Suppressor macrophage treated with lipopolysaccharide for 4 hours (primary cell): ENCODE measurements at places on chromosomes 16 and 17.

GRCh38 chr16:9843424-9844018, 338.7 kb downstream of the GRIN2A start:
- no peak for DNase-seq

DNA sequence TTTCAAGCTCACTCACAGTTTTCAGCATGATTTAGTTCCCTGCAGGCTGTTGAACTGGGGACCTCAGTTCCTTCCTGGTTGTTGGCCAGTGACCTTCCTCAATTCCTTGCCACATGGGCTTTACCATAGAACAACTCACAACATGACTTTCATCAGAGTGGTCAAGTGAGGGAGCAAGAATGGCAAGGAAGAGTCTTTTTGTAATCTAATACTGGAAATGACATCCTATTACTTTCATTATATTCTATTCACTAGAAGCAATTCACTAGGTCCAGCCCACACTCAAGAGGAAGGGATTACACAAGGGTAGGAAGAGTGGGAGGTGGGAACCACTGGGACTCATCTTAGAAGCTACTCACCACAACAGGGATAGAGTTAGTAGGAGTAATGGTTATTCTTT, 57.6 kb downstream of the SYT17 start:
- peak; percentile 82 for DNase-seq

GRCh38 chr17:82887255-82888164, 47.7 kb upstream of the ZNF750 start:
- DNase-seq, result peak; percentile 33

DNA sequence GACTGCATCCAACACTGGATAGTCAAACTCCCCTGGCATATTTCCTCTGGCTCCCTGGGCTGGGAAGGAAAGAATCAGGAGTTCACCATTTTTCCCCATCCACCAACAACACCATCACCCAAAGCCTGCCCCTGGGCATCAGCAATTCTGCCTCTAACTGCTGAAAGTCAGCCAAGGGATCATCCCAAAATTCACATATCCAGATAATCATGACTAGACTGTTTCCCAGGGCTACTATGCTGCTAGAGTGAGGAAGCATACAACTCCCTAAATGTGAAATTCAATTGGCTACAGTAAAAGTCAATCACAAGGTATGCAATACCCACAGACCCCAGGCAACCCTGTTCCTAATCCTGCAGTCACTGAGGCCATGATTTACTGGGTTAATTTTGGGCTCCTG, 230.6 kb downstream of the C16orf95 start:
- DNase-seq, result no peak

- no peak for DNase-seq
These were observed 591.7 kb downstream of the MAF start for GRCh38 chr16:79008869-79009179.

- DNase-seq, result no peak
These were observed 8.7 kb downstream of the MMP15 start for GRCh38 chr16:58034128-58034685.

DNA sequence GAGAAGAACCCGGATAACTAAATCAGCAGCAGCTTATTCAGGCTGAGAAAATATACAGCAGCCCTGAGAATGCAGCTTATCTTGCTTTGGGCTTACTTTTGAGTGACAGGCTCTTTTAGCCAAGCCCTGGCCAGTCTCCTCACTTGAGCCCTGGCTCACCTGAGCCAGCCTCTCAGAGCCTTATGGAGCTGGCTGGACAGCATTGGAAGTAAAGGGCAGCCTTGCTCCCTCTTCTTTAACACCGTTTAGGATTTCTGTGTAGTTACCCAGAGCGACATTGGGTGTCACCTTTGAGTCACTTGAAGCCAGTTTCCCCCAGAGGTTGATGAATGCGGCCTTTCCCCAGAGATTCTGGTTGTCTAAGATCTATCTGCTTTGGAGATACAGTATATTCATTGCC, 7.7 kb upstream of the NPIPB2 start:
- DNase-seq, result peak; percentile 53

GRCh38 chr17:44952946-44953475, 5.4 kb upstream of the KIF18B start:
- DNase-seq, result no peak

DNA sequence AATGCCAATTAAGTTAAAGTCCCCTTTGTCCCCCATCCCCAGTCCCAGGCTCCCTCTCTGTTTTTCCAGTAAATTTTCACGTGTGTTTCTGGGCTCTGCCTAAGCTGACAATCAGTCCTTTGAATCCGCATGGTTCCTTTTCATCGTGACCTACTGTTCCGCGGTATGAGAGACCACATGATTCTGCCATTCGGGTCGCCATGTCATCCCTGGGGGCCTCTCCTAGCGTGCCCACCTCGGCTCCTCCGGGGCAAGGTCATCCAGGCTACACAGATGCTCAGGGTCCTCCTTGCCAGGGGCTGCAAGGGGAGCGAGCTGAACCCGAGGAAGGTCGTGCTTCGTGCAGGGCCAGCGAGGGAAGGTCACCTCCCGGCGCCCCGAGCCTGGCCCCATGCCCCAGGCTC, 157.6 kb downstream of the RAB11FIP4 start:
- DNase-seq, result no peak

- DNase-seq, result no peak
These were observed 24.9 kb downstream of the HYDIN start for GRCh38 chr16:71205482-71206131.

DNA sequence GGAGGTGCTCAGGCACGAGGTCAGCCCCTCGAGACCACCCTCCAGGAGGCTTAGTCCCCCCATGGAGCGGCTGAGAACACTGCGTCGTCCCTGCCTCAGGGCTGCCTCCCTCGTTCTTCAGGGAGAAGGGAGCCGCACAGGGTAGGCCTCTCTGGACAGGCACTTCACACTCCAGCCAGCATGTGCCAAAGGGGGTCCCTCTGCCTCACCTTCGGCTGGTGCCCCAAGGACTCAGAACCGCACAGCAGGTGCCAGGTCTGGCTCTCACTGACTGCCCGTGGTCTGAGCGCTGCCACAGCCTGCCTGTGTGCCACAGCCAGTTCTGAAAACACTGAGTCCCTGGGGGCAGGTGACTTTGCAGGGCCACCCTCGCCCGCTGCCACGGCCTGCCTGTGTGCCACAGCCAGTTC, 7.1 kb downstream of the P2RX5 start:
- no peak for DNase-seq

GRCh38 chr17:3915995-3916696, at the start of gene P2RX1:
Gene P2RX1, minus strand, starts transcription at chr17:3916465. Its CDS starts 240 bp downstream, at chr17:3916225.
- DNase-seq, result peak; percentile 59

- DNase-seq, result no peak
These were observed 15.4 kb upstream of the HOXB9 start for GRCh38 chr17:48641541-48642058.

DNA sequence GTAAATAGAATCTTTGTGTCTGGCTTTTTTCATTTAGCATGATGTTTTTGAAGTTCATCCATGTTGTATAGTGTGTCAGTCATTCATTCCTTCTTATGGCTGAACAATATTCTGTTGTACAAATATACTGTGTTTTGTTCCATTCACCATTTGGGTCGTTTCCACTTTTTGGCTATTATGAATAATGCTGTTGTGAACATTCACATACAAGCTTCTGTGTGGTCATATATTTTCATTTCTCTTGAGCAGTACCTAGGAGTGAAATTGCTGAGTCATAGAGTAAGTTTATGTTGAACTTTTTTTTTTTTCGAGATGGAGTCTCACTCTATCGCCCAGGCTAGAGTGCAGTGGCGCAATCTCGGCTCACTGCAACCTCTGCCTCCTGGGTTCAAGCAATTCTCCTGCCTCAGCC, 32.3 kb upstream of the TAOK1 start:
- peak; percentile 21 for DNase-seq

DNA sequence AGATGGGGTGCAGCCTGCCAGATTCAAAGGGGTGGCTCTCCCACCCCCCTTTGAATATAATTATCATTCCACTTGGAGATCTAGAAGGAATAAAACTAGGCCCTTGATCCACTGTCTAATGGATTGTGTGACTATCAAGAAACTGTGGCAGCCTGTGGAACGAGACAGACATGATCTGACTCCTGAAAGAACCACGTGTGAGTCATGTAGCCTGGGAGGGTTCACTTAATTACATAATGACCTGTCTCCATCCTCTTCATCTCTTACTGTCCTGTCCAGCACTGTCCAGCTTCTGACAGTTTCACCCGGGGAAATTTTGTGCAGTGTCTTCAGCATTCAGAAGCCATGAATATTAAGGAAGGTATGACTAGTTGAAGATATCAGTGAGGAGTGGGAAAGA, 43.3 kb upstream of the CDH13 start:
- no peak for DNase-seq

DNA sequence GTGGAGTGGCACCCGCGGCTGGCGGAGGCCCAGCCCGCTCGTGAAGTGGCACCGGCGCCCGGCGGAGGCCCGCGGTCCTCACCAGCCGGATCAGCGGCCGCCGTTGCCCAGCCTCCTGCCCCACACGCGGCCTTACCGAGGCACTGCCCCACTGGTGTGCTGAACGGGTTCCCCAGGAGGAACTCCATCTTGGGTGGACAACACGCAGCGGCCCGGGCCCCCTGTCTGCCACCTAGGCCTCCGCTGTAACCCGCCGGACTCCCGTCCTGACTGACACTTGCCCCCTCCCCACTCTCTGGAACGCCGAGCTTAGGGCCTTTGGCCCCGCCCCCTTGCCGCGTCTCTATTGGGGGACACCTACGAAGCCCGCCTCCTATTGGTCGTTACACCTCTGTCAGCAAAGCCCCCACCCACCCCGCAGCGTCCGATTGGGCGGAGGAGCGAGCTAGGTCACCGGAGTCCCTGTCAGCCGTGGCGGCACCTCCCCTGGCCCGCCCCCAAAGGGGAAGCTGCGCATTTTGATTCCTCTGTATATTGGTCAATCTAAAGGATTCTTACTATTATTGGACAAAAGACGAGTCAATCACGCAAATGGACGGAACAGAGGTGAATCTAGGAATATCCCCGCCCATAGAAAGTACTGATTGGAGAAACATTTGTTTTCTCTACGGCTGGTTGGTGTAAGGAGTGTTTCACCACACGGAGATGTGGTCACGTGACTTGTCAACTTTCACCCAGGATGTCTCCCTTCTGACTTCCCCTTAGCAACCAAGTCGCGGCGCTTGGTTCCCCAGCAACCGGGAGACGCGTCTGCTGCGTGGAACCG, at the start of the genes DRC3 and TOM1L2:
Gene DRC3 (plus strand): TSS at position 737 of the 826 bp plus-strand sequence. CDS start 4,737 bp downstream, outside the sequence.
Gene TOM1L2 (minus strand): TSS at position 275 of the 826 bp plus-strand sequence. CDS start 87 bp downstream, at position 188.
- DNase-seq, result peak; percentile 100

DNA sequence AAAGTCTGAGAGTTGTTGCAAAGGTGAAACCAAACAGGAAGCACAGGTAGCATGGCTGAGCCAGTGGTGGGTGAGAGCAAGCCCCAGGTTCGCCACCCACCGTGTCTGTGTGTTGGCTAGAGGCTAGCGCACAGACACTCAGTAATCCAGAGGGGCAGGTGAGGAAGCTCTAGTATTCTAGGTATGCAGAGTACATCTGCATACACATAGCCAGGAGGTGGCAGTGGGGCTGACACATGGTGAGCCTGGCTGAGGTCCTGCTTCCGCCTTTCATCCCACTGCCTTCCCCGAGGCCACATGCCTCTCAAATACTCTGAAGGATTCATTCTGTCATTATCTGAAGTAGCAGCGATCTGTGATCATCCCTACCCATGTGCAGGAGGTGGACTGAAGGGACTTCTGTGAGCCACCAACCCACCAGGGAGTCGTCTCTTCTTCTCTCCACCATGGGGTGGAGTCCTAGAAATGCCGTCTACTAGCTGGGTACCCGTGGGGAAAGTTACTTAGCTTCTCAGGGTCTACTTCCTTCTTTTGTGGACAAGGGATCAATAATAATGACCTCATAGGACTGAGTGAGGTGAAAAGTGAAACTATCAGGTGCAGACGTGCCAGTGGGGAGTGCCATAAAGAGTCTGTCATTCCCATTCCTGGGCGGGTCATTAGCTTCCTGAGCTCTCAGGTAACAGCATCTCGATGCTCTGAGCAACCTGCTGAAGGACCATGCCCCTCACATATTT, 36.0 kb upstream of the ICAM2 start:
- DNase-seq, result no peak

DNA sequence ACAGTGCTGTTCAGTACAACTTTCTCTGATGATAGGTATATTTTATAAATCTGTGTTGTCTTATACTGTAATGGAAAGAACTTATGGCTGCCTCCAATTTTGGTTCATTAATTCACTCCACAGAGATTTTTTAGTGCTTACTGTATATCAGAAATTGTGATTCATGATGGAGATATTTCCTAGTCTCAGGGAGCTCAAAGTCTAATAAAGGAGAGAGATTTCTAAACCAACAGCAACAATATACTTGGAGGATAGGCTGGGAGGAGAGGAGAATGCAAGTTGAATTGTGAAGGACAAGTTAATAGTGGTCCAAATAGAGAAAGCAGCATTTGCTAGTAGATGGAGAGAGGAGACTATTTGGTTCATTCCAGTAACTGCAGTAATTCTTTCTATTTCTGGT, 63.5 kb downstream of the TANC2 start:
- no peak for DNase-seq

GRCh38 chr17:83106056-83106588, 26.7 kb downstream of the METRNL start:
- no peak for DNase-seq

DNA sequence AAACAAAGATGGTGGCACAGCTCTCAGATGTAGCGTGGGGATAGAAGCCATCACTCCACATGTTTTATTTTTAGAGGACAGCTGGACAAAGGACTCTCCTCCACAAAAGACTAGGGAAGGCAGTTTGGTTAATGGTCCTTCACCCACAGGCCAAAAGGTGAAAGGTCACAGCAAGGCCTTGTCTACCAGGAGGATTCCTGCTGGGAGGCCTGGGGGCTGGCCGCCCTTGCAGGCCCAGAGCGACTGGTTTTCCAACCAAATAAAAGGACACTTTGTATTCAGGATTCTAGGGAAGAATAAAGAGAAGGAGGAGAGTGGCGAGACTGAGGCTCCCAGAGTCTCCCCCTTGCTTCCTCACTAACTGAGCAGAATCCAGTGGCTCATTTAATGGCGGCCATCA, 94.3 kb downstream of the AXIN2 start:
- no peak for DNase-seq

- DNase-seq, result no peak
These were observed 429.0 kb downstream of the HS3ST4 start for GRCh38 chr16:26120729-26121128.

DNA sequence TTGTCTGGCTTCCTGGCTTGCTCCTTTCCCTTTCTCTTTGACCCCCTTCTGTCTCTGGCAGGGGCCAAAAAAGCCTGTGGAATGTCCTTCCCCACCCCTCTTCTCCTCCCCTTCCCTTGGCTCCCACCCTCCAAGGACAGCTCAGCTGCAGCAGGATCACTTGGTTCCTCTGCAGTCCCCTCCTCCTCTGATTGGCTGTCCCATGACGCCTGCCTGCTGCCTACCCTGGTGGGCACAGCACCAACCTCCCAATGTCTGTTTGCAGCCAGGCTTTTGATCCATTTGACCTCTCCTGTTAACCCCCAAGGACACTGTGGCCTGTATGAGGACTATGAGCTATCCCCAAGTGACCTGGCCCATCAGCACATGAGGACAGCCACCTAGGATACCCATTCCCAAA, 14.8 kb upstream of the MTMR4 start:
- no peak for DNase-seq

- DNase-seq, result no peak
These were observed 94.9 kb downstream of the ANKRD11 start for GRCh38 chr16:89395150-89396142.

GRCh38 chr17:40828454-40829044, 6.1 kb upstream of the KRT10 start:
- no peak for DNase-seq
